ENCODE measurements at places on chromosomes 6 and 20.
A peak's percentile ranks its signal among the peaks of the same experiment; 100 is the strongest.

DNA sequence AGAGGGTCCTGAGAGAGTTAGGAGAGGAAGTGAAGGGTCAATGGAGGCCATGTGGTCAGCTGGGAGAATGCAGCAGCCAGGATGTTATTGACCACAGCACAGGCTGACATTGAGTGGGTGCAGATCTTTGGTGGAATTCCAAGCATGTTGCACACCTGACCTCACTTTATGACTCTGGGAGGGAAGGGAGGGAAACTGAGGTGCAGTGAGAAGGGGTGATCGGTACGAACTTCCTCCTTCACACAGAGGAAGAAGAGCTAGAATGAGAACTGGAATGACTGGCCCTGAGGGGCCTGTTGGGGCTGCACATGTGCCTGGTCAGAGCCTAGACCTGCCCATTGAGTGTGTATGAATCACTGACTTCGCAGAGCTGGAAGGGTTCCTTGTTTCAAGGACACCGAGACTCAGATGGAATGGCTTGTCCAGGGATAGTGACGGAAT is 9.8 kb downstream of the FAM83D start:
- no peak for DNase-seq

- no peak for DNase-seq
Measured at GRCh38 chr6:103720393-103720792, 1139.3 kb downstream of the HACE1 start.

GRCh38 chr6:27541933-27542297 is 69.0 kb upstream of the ZNF184 start:
- DNase-seq: no peak

DNA sequence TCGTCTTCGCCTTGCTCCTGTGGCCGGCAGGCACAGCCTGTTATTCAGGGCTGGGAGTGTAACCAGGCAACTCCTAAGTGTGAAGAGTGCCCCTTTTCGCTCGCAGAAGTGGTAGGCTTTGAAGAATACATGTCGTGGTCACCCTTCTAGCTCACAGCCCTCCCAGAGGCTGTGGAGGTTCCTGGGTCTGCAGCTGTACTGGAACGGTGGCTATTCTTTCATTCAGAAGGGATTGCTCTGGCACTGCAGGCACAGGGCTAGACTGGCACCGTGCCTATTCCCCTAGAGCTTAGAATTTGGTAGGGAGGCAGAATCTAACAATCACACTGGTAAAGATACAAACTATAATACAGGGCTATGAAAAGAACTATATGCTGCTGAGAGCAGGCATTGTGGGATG is 1.1 kb upstream of the SRSF12 start:
- DNase-seq: no peak

GRCh38 chr20:53163486-53163885 is 191.3 kb downstream of the TSHZ2 start:
- no peak for DNase-seq

DNA sequence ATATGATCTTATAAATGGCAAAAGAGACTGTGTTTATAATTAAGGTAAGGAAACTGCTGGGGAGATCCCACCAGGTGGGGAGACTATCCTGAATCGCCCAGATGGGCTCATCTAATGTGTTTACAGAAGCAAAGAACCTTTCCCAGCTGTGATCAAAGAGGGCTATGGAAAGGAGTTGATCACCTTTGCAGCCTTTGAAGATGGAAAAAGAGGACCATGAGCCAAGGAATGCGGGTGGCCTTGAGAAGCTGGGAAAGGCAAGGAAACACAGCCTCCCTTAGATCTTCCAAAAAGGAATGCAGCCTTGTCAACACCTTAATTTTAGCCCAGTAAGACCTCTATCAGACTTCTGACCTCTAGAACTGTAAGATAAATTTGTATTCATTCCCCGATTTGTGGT is 66.5 kb upstream of the ADGRG6 start:
- DNase-seq: no peak

- no peak for DNase-seq
Measured at GRCh38 chr6:33822575-33823395, 19.0 kb upstream of the MLN start.

DNA sequence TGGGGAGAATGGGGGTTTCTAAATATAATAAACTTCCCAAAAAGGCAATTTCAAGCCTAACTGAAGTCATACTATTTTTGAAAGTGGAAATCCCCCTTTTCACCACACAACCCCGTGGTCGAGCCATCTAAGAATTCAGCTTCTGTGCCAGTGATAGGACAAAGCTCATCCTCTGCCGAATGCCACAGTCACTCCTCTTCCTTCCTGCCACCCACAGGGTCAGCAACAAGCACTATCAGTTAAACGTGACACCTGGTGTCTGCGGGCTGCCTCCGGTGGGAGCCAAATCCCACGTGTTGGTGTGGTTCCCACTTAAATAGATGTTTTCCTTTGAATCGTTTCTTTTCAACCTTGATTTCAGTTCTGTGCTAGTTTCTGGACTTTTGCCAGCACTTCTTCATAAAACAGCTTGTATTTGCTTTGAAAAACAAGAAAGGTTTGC is 60.7 kb downstream of the TNFAIP3 start:
- DNase-seq: no peak

DNA sequence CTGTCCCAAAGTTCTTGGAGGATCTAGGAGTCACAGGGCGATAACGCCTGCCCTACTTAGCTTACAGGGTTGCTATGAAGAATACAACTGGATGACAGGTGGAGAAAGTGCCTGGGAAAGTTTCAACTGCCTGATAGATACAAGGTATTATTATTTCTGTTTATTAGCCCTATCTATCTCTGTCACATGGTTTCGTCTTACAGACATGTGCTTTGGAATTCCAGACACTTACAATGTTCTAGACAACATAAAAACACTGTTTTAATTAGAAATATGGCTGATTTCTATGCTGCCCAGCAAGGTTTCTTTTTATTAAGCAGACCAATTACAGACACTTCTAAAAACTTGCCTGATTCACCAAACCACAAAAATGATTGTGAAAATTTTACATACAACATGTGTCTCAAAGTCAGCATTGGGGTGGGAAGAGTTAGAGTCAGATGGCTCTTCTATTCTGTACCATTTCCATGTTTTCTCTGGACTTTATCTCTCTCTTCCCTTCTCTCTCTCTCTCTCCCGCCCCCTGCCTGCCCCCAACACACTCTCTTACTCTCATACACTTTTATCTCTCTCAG is 50.0 kb downstream of the GJA10 start:
- DNase-seq: no peak

DNA sequence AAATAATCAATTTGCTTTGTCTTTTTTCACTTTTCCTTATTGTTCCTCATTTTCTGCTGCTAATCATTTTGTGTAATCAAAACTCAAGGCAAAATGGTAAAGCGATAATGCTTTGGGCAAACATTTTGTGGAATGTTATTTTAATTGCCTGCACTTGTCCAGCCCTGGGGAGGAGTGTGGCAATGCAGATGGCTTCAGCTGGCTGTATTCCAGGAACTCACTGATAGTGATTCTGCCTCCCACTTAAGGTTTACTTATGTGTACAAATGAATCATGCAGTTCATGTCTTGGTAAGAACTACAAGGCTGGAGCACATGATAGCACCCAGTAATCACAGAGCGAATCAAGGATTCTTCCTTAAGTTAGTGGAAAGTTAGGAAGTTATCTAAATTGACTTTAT is 107.8 kb downstream of the COL19A1 start:
- DNase-seq: no peak

- DNase-seq: no peak
Measured at GRCh38 chr6:112846681-112847080, 499.6 kb downstream of the RFPL4B start.

DNA sequence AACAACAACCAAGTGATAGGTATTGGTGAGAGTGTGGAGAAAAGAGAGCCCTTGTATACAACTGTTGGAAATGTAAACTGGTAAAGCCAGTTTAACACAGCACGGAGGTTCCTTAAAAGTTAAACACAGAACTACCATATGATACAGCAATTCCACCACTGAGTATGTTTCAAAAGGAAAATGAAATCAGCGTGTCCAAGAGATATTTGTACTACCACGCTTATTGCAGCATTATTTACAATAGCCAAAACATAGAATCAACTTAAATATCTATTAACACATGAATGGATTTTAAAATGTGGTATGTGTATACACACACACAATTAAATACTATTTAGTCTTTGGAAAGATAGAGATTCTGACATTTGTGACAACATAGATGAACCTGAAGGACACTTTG is 1.1 kb downstream of the PTCHD4 start:
- DNase-seq: no peak

- no peak for DNase-seq
Measured at GRCh38 chr20:42063141-42063540, 445.0 kb upstream of the CHD6 start.

GRCh38 chr20:25453035-25453810 is 45.8 kb downstream of the GINS1 start:
- no peak for DNase-seq

GRCh38 chr6:127102299-127102698 is 16.2 kb upstream of the RSPO3 start:
- no peak for DNase-seq

DNA sequence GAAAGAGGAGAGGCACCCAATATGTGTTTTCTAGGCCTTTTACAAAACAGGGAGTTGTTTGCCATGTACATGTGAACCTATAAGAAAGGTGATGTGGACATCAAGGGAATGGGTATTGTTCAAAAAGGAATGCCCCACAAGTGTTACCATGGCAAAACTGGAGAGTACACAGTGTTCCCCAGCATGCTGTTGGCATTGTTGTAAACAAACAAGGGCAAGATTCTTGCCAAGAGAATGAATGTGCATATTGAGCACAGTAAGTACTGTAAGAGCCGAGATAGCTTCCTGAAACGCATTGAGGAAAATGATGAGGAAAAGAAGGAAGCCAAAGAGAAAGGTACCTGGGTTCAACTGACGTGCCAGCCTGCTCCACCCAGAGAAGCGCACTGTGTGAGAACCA is 13.1 kb downstream of the QRSL1 start:
- DNase-seq: no peak

DNA sequence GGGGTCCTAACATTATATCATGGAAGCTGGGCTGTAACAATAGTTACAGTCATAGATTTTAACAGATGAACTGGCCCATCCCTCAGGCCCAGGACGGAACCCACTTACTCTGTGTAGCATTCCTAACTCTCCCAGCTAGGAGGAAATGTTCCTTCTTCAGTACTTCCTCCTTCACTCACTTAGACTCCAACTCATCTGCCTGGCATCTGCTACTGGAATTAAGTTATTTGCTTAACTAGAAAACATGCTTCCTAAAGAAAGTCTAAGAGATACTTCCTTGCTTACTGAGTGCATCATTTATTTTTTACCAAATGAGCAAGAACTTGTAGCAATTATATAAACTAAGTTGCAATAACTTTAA is 20.5 kb downstream of the GCLC start:
- no peak for DNase-seq

DNA sequence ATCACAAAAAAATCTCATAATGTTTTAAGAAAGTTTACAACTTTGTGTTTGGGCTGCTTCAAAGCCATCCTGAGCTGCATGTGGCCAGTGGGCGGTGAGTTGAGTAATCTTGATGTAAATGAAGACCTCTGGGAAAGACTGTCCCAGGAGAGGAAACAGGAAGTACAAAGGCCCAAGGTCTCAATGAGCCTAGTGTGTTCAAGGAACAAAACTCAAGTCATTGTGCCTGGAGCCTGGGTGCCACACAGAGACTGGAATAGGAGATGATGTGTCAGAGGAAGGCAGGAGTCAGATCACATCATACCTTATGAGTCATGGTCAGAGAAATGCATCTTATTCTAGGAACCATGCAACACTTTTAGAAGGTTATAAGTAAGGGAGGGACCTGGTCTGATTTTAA is 51.5 kb downstream of the COL19A1 start:
- no peak for DNase-seq

DNA sequence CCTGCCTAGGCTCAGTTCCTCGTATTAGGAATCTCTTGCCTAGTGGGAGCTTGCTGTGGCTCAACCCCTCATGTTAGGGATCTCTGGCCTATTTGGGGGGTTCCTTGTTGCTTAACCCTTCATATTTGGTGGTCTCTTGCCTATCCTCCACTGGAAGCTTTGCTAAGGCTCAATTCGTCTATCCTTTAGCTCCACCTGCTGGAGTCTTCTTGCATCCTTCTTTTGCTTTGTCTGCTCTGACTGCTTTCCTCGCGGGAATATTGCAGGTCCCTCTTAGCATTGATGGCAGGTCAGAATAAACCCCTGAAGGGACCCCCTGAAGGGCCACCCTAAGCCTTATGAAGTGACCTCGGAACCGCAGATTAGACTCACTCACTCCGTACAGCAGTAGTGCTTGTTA is 203.0 kb upstream of the TBX18 start:
- peak; percentile 44 for DNase-seq

GRCh38 chr6:27672113-27672799 is 199.4 kb upstream of the ZNF184 start:
- no peak for DNase-seq

DNA sequence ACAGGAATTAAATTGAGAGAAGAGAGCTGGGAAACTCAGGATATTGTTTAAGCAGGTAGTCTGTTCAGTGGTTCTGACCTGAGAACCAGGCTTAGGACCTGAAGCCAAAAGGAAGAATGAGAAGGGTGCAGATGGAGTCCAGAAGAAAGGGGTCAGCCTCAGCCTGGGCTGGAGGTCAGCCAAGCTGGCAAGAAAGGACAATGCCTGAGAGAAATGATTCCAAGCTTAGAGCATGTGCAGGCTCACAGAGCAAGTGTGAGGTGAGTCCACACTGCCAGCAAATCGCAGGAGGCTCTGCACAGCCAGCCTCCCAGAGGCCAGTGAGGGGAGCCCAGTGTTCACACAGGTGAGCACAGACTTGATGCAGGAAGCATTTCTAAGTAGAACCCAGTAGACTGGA is 47.3 kb downstream of the DAAM2 start:
- DNase-seq: no peak
